Stimulated activated CD8-positive, alpha-beta memory T cell treated with anti-CD3 and anti-CD28 coated beads, Interleukin-2, amount 100 ng/mL, for 48 hours (primary cell): ENCODE measurements at places on chromosomes 16 and 17.

DNA sequence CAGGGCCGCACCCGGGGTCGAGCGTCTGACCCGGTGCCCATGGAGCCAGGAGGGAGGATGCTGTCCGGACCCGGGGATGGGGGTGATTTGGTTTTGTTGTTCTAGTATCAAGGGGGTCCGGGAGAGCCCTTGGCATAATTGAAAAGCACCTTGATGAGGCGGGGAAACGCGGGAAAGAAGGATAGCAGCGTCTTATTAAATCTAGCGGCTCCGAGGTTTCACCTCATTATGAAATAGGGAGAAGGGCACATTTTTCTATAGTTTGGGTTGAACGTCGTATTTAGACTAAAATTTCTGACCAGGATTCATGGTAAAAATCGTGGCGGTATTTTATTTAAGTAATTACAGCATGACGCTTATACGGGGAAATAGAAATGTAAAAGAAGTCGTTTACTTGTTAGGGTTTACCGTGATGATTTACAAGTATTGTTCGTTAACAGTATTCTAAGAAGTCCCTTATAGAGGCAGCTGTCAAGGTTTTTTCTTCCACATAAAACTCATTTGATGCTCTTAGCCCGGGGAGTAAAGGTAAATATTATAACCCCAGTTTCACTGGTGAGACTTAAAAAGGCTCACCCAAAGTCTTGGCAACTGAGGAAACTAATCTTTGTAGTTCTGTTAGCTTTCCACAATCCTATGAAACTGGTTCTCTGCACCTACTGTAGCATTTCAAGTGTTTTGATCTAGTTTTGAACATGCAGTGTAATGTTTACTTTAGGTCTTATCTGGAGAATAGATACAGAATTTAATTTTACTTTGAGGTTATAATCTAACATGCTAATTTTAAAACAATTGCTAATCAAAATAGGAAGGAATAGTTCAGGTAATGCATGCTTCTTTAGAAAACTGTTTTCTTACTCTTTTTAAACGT is 756 bp downstream of the LUC7L3 start:
- DNase-seq: no peak

- peak; percentile 16 for DNase-seq
Observed at GRCh38 chr17:36755586-36755985, 154.2 kb downstream of the MRM1 start.

DNA sequence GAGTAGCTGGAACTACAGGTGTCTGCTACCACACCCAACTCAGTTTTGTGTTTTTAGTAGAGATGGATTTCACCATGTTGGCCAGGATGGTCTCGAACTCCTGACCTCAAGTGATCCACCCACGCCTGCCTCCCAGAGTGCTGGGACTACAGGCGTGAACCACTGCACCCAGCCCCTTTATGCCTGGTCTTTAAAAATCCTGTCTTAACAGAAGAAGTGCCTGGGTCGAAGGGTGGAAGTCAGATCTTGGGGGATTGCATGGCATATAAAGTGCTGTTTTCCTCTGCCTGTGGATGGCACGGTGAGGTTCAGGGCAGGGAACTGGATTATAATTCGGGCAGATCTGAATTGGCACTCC is 30.3 kb downstream of the ZC3H18 start:
- no peak for DNase-seq

DNA sequence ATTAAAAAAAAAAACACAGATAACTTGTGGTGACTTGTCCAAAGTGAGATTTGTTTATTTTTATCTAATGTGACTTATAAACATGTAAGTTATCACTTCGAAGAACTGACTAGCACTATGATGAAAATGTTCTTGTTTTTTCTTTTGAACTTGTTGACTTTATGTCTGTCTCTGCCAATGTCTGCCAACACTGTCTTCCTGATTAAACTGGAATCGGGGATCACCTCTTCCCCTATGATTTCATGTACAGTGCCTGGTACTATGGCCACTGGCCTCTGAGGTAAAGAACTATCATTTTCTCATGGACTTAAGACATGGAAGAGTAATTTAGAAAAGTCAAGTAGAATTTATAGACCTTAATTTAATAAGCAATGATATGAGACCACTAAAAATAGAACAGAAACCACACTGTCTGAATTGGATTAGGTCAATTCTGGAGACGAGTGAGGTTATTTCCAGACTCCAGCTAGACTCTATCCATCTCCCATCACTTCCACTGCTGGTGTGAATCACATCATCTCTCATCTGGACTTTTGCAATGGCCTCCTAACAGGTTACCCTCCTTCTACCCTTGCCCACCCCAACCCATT is 8.9 kb downstream of the C17orf78 start:
- DNase-seq: no peak

- DNase-seq: no peak
Observed at GRCh38 chr16:47448830-47449575, 11.9 kb downstream of the ITFG1 start.

DNA sequence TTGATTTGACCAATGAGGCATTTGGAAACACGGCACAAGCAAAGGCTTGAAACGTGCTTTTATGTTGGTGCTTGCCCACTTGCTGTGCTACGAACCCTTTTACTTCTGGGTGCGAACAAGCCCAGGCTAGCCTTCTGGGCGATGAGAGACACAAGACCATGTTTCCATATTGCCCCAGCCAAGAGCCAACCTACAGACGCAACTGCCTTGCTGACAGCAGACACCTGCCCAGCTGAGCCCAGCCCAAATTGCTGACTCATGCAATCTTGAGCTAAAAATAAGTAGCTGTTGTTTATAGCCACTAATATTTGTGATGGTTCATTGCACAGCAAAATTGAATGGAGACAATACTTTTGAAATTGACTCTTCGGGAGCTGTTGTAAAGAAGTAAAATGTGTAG is 464.5 kb downstream of the WWOX start:
- no peak for DNase-seq

DNA sequence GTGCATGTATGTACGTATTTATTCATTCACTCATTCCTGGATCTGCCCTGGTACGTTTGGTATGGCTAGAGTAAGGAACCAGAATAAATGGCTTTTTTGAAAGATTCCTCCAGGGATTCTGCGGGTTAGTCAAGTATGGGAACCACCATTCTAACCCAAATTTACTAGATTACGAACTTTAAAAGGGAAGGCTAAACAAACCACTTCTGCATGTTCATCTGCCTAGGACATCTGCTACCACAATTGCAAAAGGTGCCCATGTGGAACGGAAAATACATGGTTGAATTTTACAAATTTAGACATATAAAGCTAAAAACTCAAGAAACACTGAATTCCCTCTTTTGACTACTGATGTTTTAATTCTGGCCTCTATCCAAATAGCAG is 22.1 kb downstream of the CYTH1 start:
- DNase-seq: no peak

DNA sequence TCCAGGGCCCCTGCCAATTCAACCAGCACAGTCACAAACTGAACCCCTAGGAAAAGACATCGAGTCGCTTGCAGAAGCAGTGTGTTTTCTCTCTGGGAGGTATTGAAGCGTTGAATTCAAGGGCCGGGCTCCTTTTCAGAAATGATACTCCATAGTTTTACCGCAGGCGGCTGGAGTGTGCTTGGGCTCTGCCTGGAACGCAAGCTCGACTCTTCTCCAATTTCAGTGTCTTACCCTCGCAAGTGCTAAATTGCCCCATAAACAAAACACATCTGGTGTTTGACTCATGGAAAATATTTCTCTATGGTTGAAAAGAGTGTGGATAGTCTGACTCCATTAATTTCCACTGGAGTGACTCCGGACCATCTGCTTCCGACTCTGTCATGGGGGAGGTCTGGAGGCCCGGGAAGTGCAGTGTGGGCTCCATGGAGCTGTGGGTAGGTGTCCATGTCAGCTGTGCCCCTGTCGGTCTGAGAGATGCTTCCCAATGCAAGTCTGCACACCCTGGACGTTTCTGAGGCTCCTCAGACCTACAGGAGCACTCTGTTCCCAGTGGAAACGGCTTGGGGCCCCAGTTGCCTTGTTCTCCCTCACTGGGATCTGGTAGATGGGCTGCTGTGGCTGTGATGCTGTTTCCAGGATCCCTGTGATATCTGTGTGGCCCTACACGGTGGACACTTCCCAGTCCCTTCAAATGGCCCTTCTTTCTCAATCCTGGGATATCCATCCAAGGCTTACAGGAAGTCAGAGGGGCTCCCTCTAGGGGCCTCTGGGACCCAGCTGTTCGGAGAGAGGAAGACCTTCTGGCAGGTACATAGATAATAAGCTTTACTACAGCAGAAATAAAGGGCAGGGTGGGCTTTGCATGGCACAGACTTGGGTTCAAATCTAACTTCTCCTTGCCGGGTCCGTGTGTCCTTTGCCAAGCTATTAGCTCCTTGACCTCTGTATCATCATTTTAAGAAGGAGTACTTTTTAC is 119.8 kb upstream of the CDH13 start:
- no peak for DNase-seq

DNA sequence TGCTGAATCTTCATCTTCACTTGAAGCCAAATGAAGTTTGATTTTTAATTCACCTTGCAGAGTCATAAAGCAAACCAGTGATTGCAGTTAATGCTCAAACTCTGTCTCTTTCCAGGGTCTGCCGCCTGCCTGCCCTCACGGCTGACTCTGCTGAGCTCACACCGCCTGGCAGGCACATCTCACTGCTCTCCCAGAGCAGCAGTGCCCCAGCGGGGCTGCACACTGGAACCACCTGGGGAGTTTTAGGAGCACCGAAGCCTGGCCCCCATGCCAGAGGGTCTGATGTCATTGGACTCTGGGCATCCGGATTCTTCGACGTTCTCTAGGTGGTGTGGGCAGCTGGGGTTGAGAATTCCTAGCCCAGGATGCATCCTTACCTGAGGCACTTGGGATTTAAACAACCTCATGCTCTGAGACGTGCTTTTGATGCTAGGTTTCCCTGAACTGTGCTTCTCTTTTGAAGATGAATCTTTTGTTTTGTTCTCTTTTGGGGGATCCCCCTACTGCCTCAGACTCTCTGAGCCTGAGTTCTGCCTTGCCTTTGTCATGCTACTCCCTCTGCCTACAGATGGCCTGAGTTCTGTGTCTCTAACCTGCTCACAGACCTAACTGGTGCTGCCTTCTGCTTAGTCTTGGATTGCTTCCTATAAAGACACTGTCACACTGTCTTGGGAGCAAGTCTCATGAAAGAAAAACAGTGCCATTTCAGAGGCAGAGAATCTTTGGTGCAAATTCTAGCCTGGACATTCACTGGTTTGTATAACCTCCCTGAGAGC is 438.1 kb upstream of the CCL2 start:
- no peak for DNase-seq

DNA sequence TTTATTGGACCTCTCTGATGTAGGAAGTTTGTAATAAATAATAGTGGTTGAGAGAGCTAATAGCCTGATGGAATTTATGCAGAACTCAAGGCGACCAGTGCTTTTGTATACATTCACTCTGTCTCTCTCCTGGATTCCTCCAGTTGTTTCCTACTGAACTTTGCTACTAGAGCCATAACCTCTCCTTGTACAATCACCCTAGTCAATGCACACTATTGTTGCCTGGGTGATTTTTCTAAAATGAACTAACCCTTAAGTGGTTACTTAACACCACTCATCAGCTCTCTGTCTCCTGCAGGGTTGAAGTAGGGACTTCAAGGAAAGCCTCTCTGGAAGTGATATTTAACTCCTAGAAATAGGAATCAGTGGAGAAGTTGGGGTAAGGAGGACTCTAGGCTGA is 9.7 kb downstream of the PHKB start:
- DNase-seq: no peak

DNA sequence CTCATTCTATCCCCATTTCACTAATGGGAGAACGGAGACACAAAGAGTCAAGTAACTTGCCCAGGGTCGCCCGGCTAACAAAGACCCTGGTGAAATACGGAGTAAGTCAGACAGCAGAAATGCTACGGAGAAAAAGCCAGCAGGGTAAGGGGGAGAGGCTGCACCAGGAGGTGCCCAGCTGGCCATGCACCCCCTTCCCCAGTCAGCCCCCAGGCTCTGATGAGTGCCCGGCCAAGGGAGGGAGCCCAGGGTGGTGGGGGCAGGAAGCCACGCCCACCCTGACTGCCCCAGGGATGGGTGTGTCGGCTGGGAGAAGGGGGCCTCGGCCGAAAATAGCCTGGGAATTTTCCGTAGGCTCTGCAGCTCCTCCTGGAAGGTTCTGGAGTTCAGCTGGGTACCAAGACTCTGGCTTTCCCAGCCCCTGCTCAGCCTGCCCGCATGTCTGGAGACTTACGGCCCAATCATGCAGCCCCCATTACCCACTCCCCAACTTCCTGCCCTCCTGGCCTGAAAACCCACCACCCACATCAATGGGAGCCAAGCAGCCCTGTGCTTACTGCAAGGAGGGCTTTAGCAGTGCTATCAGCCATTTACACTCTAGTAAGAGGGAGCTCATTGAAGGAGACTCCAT is 4.2 kb downstream of the CARHSP1 start:
- DNase-seq: no peak

- DNase-seq: peak; percentile 47
Observed at GRCh38 chr16:78742501-78743283, 643.2 kb downstream of the WWOX start.

DNA sequence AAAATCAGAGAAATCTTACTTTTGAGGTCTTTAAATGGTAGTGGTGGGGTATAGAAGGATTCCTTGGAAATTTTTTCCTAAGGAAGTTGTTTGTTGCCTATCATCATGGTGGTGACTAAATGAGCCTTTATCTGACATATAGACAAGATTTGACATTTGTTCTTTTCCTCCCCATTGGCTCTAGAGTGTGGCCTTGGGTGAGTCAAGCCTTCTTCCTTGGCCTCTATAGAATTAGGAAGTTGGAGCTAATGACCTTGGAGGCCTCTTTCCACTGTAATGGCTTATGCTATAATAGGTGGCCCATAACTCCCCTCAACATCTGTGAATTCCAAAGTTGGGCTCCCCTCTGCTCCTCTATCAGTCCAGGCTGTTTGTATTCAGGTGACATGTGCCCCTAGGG is 79.1 kb upstream of the HNF1B start:
- no peak for DNase-seq

DNA sequence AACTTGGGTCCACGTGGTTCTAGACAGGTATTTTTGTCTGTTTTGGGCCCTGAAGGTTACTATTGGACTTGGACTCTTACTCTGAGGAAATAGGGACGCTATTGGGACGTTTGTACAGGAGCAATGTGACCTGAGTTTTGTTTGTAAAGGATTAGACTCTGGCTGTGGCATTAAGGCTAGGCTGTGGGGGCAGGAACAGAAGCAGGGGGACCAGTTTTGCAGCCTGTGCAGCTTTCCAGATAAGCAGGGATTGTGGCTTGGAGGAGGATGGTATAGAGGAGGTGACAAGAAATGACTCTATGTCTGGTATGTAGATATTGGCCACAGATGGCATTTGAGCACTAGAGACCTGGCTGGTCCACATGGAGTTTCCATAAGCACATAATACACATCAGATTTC is 12.8 kb downstream of the NOD2 start:
- DNase-seq: no peak

DNA sequence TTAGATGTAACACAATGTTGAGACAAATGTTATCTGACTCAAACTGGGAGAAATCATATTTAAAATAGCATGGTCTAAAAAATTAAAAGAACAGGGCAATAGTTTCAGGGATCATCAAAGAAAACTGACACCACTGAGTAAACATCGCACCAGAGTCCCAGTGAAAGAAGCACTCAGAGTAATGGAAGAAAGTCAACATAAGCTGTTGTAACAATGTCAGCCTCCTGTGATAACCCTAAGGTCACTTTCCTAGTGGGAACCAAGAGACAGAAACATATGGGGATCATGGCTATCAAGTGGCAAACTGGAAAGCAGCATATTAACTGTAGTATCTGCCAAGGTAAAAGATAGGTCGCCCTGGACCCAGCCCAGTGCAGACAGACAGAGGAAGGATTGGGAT is 160.8 kb downstream of the CA10 start:
- DNase-seq: no peak

GRCh38 chr17:61766520-61766919 is 96.8 kb downstream of the BRIP1 start:
- no peak for DNase-seq
